ENCODE measurements at places on chromosomes 5 and 9.

DNA sequence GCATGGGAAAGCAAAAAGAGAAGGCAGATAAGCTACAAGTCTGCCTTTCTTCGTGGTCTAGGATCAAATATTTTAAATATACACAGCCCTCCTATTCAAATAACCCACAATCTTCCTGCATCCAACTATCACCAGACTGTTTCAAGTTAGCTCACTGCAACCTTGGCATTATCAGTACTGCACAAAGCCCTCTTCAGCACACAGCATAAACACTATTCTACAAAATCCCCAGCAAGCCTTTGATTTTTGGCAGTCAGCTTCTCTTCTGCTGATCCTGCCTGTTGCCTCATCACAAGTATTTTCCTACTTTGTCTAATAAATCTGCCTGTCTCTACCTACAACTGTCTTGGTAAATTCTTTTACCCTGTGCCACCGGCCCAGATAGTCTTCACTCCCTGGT is 142.9 kb downstream of the COX7C start:
- no peak for DNase-seq

GRCh38 chr5:140114341-140115185 is 654 bp downstream of the PURA start:
- peak; percentile 57 for DNase-seq

GRCh38 chr9:125431012-125431305 is 169.3 kb downstream of the GAPVD1 start:
- DNase-seq, result no peak

DNA sequence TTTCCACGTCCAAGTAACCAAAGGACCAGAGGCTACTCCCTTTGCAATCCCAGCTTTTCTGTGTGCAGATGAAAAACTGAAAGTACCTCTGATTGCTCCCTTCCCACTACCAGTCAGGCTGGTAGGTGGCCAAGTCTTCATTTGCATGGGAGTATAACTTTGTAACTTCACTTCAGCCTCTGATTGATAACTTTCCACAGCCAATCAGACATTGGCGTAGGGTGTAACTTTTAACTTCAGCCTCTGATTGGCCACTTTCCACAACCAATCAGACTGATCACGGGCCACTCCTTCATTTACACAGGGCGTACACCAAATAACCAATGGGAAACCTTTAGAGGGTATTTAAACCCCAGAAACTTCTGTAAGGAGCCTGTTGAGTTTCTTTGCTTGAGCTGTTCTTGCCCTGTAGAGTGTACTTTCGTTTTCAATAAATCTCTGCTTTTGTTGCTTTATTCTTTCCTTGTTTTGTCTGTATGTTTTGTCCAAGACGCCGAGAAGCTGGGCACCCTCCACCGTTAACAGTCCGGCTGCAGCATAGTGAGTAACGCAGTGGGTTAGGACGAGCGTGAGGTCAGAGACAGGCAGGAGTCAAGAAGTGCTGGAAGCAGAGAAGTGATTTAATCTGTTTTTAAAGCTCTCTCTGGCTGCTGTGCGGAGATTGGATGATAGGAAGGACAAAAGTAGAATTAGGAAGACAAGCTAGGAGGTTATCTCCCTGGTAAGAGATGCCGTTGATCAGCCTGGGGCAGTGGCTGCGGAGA is 3.5 kb upstream of the EXOSC2 start:
- peak; percentile 90 for DNase-seq

DNA sequence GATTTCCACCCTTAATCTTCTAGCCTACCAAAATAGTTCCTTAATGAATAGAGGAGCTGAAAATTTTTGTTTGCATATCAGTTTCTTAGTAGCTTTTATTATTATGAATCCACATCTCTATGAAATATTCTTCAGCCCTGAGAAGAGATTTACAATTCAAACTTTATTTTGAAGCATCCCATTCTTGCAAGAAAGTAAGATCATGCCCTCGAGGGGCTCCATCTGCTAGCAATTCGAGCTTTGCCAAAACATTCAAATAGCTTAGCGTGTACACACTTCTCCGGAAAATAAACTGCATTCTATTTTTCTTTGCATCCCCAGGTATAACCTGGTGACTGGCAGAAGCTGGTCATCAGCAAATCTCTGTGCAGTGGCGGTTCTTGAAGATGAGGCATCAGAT is 370.7 kb downstream of the MTRR start:
- no peak for DNase-seq

GRCh38 chr9:126965541-126966428 is 51.2 kb downstream of the RALGPS1 start:
- peak; percentile 36 for DNase-seq

GRCh38 chr5:115439042-115439441 is 105.5 kb downstream of the FEM1C start:
- DNase-seq, result no peak

- no peak for DNase-seq
These were observed 426.8 kb upstream of the CLINT1 start for GRCh38 chr5:158285698-158286097.

DNA sequence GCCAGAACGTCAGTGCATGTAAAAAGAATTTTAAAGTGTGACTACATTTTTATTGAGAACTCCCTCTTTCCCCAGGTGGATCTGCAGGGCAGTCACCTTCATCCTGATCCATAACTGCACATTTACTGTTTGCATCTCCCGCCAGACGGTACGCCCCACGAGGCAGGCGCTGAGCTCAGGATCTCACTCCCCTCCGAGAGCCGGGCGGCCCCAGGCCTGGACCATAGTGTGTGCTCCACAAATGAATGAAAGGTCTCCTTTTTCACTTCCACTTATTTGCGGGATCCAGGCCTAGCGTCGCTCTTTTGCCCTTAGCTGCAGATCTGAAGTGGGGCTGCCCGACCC is 378 bp downstream of the DROSHA start:
- peak; percentile 12 for DNase-seq

- DNase-seq, result no peak
These were observed 80.7 kb downstream of the ANKH start for GRCh38 chr5:14790911-14791310.

DNA sequence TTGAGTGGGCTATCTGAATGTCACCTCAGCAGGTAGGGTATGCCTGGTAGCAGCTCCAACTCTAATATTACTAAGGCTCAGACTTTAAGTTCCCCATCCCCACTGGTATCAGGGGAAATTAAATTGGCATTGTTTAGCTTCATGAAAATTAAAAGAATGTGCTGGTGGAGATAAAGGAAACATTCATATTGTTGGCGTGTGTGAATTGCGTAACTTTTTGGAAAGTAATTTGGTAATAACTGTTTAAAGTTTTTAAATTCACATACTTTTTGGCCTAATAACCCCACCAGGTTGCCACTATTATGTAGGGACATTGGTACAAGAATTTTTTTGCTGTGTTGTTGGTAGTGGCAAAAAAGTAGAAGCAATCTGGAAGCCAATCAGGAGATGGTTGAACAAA is 29.4 kb downstream of the TNPO1 start:
- DNase-seq, result no peak

DNA sequence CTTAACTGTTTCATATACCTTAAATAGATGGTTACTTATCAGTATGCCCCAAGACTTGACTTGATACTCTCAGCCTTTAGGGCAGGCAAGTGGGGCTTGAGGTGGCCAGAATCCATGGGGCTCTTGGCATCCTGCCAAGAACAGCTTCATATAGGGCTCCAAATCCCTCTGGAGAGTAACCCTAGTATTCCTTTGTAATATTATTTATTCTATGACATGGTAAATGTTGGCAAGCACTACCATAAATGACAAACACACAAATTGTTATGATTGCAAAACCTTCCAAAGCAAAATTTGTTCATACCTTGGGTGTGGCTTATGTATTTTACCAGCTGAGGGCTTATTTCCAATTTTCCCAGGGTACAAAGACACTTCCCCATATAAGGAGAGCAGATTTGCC is 257.4 kb upstream of the TRPC7 start:
- DNase-seq, result no peak

DNA sequence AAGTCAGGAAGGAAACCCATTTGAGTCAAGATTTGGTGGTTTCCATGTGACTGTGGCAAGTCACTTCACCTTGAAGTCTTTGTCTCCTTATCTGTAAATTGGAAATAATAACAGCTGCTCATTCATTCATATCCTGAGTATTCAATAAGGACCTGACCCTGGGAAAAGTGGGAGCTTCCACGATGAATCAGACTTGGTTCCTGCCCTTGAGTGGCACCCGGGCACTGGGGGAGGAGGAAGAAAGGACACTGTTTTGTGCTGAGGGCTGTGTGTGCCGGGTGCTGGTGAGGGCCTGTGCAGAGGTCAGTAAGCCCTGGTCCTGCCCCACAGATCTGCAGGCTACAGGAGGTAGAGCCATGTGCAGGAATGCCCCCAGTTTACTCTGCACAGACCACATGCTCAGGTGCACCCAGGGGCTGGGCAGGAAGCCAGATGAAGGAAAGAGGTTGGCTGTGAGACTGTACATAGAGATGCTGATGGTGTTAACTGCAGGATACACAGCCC is 6.8 kb downstream of the NDST1 start:
- DNase-seq, result no peak

DNA sequence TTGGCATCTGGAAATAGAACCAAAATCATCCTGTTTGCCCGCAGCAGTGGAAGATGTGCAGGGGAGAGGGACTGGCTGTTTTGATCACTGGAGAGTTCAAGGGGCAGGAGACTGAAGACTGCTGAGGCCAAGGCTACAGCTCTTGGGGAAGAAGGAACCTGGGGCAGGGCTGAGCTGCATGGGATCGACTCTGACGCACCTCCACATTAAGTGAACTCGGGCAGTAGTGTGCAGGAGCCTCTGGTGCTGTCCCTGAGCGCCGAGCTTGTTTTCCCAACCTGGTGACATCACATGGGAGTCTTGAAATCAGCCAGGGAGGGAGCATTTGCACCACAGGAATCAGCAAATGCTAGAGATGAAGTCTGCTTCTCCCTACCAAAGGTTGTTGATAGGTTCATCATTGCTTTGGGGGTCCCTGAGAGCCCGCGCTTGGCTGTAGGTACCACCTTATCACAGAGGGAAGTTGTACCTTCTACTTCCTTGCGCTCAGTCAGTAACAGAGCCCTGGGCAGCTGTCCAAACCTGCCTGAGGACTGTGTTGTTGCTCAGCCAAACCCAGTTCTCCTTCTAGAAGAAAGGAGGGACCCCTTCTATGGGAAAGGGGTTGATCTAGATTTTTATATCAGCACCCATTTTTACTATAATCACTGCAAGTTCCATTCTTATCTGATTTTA is 52.3 kb upstream of the CTSL start:
- DNase-seq, result no peak

DNA sequence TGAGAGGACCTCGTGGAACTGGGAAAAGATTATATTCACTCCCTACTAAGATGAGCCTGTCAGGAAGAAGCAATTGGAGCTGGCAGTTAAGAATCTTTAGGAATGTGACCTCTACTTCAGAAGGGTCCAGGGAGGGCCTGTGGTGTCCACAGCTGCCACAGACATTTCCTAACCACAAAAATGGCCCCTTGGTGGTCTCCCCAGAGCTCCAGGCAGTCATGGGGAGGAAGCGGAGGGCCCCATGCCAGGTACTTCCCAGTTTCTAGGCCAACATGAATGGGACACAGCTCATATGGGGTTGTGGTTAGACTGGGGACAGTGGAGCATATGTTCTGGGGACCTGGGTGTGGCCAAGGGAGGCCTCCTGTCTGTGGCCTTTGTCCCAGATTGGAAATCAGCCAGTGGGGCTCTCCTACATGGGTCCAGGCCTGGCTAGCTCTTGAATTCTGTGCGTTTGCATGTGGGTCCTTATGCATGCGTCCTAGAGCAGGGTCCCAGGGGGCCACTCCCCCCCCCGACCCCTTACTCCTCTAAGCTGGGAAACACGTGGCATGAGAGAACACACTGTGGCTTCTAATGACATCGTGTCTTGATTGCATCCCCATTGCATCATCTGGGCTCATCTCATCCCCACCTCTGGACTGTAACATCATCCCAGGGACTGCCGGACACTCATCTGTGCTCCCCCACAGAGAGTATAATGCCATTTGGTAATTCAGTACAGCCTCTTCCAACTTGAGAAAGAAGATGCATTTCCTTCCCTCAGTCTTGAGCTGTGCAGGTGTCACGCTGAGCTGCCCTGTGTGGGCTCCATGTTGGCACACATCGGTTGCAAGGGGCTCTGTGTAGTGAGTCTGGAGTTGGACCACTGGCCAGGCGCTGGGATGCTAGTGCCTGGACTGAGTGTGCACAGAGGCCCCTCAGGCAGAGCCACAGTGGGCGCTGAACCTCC is 31.3 kb downstream of the IRF1 start:
- no peak for DNase-seq

- no peak for DNase-seq
These were observed 1.9 kb downstream of the HOMER1 start for GRCh38 chr5:79512049-79512448.

DNA sequence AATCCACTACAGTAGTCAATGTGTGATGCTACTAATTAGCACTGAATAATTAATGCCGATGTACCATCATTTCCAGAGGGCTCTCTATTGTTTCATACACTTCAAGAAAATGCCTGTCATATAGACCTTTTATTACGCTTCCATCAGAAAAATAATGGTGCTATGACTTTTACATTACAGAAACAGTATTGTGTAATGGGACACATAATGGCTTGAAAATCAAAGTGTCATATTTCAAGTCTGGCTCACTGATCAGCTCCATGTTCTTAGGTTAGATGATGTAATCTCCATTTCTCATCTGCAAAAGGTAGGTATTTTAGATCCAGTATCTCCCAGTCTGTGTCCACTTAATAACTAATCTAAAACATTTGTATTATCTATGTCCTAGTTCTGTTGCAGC is 990.6 kb upstream of the TYRP1 start:
- no peak for DNase-seq

DNA sequence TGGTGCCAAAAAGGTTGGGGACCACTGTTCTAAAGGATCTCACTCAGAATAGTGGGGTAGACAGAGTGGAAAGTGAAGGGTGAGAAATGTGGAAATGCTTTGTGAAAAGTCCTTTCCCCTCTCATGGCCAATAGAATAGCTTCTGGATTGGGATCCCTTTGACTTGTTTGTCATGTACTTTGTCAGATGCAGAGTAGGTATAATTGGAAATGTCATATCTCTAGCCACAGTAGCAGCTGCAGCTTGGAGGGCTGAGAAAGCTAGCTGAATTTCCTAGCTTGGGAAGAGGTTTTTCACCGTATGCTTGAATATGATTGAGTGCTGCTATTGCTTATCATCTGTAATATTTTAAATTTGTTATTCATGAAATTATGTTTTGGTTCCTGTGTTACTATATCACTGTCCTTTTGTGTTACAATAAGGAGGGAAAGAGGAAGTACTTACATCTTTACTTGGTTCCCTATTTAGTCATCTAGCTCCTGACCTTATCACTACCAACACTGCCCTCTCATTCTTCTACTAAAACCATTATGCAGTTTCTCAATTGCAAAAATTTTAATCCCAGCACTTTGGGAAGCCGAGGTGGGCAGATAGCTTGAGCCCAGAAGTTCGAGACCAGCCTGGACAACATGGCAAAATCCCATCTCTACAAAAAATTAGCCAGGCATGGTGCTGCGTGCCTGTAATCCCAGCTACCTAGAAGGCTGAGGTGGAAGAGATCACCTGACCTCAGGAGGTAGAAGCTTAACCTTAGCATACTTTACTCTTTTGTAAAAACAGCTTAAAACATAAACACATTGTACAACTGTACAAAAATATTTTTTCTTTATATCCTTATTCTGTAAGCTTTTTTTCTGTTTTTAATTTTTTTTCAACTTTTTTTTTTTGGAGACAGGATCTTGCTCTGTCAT is 12.4 kb downstream of the SLC30A5 start:
- DNase-seq, result no peak

Data from prostate gland (tissue), 2 donors.